ENCODE measurements at places on chromosomes 2 and 18.

- no peak for DNase-seq
Measured at GRCh38 chr2:164890544-164890943, 48.9 kb upstream of the COBLL1 start.

GRCh38 chr2:133766164-133766832 is 198.0 kb upstream of the NCKAP5 start:
- DNase-seq = no peak

GRCh38 chr2:18230668-18231067 is 329.8 kb downstream of the RDH14 start:
- no peak for DNase-seq

GRCh38 chr2:227871375-227871791 is at the start of gene DAW1:
Gene DAW1 (plus strand): TSS chr2:227871631. CDS start chr2:227871690, 59 bp downstream.
- DNase-seq = peak; percentile 46

- DNase-seq = no peak
Measured at GRCh38 chr2:197140045-197140444, 170.5 kb downstream of the ANKRD44 start.

DNA sequence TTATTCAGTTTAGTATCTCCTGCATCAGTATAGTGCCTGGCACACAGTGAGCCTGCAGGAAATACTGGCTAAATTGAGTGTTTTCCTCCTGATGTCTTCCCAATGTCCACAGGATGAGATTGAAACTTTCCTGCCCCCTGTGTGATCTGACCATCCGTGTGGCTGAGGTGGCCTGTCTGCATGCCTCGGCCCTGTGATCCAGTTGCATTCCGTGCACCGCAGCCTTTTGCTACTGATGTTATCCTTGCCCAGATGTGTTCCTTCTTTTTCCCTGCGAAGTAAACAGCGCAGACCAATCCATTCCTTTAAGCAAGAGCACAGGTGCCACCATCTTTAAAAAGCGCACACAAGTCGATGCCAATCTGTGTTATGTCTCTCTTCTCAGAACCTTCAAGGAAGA is 462.6 kb downstream of the PTPRM start:
- DNase-seq = no peak

GRCh38 chr2:197306696-197307040 is 3.9 kb downstream of the ANKRD44 start:
- DNase-seq = no peak

DNA sequence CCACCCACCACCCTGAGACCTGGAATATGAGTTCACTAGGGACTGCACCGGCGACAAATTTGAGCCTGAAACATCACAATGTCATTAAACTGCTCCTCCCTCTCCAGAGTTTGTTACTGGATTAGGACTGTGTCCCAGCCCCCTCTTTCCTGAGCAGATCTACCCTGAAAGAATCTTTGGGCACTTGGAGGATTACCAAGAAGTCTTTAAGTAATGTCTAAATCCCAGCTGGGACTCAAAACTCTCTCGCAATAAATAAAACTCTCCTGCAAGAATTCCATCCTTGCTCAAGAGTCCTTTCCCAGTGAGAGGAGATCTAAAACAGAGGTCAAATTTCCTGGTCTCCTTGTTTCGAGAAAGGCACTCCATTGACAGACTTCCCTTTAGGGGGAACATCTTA is 20.9 kb downstream of the GKN2 start:
- DNase-seq = no peak

GRCh38 chr2:26725521-26725820 is 32.9 kb downstream of the KCNK3 start:
- no peak for DNase-seq

DNA sequence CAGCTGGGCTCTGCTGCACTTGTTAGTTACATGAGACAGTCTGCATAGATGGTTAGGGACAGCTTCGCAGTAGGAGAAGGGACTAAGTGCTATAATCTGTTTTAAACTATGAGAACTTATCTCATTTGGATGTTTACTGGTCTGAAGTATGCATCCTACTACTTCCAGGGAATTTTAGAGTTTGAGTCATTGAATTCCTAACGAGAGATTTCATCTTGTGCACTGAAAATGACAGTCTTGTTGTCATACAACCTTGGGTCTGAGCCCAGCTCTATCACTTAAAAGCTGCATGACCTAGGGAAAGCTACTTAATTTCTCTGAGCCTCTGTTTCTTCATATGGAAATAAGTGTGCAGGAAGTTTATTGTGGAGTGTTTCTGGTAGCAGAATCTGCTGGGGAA is 78.4 kb downstream of the TRIM43 start:
- DNase-seq = no peak

- DNase-seq = no peak
Measured at GRCh38 chr2:169834401-169834800, 7.1 kb downstream of the UBR3 start.

GRCh38 chr2:198499539-198499938 is 695.1 kb downstream of the PLCL1 start:
- no peak for DNase-seq

Measured in foreskin keratinocyte (primary cell).